ENCODE measurements at places on chromosomes 2 and 18.

GRCh38 chr2:227482638-227483340 lies 10.8 kb downstream of the AGFG1 start:
- peak; percentile 38 for DNase-seq

DNA sequence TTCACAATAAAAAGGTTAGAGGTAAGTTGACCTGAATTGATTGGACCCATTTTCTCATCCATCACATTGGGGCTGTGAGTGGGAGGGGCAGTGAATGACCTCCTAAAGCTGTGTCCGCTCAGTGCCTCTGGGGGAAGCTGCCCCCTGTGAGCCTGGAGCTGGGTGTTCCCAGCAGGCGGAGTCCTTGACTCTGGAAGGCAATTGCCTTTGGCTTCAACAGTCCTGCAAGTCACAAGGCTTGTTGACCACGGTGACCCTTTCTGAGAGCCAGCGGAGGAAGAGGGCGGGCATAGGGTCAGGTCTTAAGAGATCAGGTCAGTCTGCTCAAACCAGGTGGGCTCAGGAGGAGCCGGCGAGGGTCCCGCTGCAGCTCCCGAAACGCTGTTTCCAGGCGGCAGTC lies 1.1 kb upstream of the CIDEA start:
- DNase-seq = no peak

- peak; percentile 80 for DNase-seq
Measured at GRCh38 chr2:30225131-30225762, 6.1 kb upstream of the LBH start.

DNA sequence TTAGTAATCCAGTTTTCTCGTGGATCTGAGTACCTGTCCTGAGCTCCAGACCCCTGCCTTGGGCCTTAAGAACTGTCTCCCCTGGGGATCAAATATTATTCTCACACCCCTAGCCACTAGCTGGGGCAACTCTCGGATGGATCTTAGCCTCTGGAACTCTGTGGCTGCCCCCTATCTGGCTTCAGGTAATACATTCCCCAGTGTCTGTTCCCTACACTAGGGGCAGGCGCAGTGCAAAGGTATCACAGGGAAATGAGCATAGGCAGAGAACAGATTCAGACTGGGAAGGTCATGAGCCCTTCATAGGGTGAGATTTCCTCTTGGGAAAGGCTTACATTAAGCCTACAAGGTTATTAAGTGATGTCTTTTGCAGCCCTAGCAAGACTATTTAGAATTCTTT lies 11.2 kb upstream of the SIX2 start:
- DNase-seq = no peak

DNA sequence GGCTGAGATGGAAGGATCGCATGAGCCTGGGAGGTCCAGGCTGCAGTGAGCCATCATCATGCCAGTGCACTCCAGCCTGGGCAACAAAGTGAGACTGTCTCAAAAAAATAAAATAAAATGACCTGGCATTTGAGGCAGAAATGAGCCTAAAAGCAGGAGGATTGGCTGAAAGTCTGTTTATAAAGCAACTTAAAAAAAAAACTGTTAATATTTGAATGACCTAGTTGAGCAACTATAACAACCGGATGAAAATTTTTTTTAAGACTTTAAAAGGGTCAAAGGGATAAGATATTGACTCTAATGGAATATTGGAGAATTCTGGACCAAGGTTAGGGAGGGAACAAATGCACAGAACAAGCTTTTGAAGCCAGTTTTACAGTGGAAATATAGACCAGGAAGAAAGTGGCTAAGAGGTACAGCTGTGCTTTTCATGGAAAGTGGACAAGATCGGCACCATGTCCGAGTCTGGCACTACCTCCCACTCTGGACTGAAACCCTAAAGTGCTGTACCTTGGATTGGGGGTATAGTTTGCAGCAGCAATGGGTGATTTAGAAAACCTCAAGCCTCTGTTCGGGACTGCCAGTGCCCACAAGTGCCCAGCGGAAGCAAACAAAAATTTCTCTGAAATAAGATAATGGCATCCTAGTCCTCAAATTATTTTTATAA lies 33.2 kb upstream of the ELAC1 start:
- DNase-seq = no peak

GRCh38 chr2:9139491-9140443 lies 66.8 kb upstream of the ASAP2 start:
- DNase-seq = peak; percentile 84

- no peak for DNase-seq
Measured at GRCh38 chr2:188414869-188415753, 123.4 kb downstream of the GULP1 start.

- DNase-seq = no peak
Measured at GRCh38 chr2:161044095-161044865, 115.9 kb upstream of the TANK start.

GRCh38 chr2:191818725-191819350 lies 28.1 kb downstream of the CAVIN2 start:
- DNase-seq = peak; percentile 43

GRCh38 chr2:237650455-237650850 lies 23.1 kb downstream of the LRRFIP1 start:
- no peak for DNase-seq

- peak; percentile 74 for DNase-seq
Measured at GRCh38 chr18:48992791-48993555, 42.2 kb upstream of the SMAD7 start.

DNA sequence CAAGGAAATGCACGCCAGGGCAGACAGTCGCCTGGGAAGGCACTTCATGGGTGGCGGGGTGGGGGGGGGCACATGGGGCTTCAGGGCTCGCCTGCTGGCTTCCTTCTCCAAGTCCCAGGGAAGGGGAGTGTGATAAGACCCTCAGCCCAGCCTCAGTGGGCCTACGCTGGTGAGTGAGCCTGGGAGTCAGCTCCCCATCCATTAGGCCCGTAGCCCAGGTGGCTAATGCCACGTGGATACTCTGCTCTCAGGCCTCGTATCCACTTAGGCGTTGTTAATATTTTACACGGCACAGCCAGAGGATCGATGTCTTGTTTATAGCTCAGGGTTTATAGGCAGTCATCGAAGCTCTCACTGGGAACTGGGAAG lies 47.1 kb downstream of the KCNIP3 start:
- no peak for DNase-seq

GRCh38 chr18:28999726-29000125 lies 822.8 kb upstream of the CDH2 start:
- DNase-seq = no peak

DNA sequence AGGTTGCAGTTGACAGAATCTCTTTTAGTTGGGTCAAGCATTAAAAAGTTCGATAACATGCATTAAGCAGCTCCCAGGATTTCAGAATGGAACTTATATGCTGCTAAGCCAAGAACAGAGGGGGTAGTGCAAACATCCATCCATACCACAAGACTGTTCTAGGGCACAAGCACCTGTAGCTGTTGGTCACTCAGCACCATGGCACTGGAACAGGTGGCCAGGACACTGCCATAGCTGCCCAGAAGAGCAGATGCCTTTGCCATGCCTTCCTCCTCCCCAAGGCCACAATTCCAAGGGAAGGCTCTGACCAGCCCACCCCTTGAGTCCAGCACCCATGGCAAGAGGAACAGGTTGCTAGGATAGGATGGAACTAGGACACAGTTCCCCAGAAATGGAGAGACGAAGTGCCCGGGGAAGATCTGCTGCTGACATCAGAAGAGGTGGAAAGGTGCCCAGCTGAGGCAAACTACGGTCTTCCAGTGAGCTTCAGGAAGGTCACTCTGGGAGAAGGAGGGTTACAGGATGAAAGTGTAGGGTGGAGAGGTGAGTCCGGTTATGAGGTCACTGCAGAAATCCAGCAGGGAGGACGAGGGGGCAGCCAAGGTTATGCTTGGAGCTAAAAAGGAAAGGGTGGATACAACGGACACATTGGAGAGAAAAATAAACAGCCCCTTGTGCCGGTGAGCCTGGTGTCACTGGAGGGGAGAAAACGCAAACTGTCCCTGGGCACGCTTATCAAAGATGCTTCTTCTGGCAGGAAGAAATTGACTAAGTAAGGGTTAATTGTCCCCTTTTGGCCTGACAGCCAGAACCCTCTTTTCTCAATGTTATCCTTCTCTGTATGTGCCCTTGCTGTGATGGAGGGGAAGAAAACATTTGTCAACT lies 41.9 kb downstream of the C1QL2 start:
- no peak for DNase-seq

GRCh38 chr18:49861659-49862058 lies 48.3 kb upstream of the ACAA2 start:
- peak; percentile 37 for DNase-seq

DNA sequence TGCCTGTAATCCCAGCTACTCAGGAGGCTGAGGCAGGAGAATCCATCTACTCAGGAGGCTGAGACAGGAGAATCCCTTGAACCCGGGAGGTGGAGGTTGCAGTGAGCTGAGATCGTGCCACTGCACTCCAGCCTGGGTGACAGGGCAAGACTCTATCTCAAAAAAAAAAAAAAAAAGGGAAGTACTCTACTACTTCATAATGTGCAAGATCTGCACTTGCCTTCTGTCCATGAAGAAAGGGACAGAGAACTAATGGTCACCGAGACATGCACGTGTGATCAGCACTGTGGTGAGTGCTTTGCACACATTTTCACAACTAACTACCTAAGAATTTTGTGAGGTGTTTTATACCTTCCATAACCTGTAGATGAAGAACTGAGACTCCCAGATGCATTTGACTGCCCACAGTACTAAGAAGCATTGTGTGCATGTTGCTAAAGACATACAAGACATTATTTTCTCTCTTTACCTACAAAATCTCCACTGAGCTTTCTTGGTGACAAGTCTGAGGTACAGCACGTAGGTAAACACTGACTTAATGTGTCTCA lies 784.8 kb upstream of the ID2 start:
- peak; percentile 19 for DNase-seq

DNA sequence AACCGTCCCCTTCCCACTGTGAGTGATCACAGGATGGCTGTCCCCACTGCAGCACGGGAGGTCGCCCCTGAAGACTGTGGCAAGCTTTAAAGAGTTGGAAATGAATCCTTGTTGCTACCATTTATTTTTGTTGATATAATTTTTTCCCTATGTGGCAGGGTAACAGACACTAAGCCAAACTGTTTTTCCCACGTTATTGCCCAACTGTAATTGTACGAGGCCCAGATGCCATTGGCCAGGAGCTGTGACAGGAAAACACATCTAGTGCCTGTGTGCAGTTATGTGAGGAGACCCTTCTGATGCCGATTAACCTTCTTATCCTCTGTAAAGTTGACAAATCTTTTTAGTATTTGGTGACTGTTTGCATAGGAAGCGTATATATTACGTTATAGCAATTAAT lies 44.2 kb downstream of the MRPS9 start:
- DNase-seq = no peak

DNA sequence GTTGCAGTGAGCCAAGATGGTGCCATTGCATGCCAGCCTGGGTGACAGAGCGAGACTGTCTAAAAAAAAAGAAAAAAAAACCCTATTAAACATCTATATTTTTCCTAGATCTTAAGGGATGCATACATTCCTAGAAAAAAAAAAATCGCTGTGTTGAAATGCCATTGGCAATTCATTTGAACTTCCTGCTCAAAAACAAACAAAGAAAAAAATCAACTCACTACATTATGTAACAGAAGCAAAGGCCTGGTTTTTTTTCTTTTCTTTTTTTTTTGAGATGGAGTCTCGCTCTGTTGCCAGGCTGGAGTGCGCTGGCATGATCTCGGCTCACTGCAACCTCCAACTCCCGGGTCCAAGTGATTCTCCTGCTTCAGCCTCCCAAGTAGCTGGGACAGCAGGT lies 21.7 kb upstream of the STRN start:
- DNase-seq = no peak

DNA sequence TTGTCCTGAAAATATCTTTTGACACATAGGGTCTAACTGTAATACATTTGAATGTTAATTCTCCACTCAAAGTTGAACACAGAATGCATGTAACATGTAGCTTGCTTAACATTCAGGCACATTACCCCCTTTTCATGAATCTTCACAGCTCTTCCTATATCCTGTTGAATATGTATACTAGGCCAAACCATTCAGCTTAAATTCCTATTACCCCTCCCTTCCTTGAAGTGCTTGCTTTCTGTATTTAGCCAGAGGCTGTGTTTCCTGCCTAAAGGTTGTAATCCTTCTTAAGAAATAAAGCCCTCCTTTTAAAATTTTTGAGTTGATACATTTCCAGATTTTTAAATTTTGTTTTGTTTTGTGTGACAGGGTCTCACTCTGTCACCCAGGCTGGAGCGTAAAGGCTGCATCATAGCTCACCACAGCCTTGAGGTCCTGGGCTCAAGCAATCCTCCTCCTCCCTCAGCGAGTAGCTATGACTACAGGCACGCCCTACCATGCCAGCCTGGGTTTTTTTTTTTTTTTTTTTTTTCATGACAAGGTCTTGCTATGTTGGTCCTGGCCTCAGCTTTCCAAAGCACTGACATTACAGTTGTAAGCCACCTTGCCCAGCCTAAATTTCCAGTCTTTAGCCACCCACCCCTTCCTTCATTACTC lies 357.6 kb downstream of the DSC3 start:
- DNase-seq = no peak

GRCh38 chr2:73031725-73032701 lies 39.5 kb downstream of the SFXN5 start:
- DNase-seq = no peak

GRCh38 chr2:28150236-28150915 lies 242.3 kb upstream of the FOSL2 start:
- no peak for DNase-seq

- no peak for DNase-seq
Measured at GRCh38 chr18:11857177-11857887, 6.1 kb downstream of the CHMP1B start.

DNA sequence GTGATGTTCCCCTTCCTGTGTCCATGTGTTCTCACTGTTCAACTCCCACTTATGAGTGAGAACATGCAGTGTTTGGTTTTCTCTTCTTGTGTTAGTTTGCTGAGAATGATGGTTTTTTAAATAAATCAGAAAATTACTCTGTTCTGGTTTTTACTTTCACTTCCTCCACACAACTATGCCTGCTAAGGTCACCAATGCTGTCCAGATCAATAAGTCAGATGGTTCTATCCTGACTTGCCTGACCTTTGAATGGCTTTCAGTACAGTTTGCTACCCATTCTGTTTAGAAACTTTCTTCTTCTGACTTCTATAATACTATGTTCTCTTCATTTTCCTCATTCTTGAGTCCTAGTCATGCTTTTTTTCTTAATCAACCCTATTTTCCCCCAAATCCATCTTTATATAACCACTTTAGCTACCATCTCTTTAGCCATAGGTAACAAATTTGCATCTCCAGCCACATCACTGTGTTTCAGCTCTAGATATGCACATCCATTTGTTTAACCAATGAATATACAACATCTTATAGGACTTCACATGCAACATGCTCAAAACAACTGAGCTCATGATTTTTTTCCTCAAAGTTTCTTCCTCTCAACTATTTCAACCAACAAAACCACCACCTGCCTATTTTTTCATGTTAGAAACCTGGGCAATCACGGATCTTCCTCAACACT lies 58.8 kb upstream of the SLC38A11 start:
- no peak for DNase-seq

DNA sequence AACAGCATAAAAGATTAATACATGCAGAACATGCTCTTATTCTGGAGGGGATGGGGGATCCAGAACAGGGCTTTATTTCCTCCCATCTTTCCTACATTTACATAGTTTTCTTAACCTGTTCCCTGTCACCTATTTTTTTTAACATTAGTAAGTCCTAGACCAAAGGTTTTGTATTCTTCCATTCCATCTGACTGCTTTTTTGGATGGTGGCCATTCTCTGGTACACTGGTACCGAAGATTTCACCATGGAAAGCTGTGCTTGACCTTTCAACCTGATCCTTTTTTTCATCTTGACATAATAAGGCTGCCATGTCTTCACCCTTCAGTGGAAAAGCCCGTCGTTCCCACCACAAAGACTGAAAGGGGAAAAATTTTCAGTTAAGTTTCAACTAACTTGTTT lies 20.4 kb downstream of the RPE start:
- no peak for DNase-seq
